Activated CD4-positive, alpha-beta T cell treated with anti-CD3 and anti-CD28 coated beads, Interleukin-2, amount 50 U/mL, for 48 hours (primary cell): ENCODE measurements at places on chromosomes 3 and 15.

DNA sequence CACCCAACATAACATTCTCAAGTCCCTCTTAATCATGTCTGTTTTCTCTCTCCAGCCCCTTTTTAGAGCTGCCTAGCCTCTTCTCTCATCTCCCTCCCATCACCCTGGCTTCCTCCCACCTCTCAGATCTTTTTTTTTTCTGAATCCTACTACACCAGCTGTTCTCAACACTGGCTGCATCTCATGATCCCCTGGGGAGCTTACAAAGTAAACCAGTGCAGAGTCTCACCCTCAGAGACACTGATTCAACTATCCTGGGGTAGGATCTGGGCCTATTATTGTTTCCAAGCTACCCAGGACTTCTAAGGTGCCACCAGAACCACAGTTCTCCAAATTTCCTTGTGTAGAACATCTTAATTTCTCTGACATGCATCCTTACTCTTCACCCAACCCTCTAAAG, 50.3 kb upstream of the ACAN start:
- DNase-seq, result no peak

DNA sequence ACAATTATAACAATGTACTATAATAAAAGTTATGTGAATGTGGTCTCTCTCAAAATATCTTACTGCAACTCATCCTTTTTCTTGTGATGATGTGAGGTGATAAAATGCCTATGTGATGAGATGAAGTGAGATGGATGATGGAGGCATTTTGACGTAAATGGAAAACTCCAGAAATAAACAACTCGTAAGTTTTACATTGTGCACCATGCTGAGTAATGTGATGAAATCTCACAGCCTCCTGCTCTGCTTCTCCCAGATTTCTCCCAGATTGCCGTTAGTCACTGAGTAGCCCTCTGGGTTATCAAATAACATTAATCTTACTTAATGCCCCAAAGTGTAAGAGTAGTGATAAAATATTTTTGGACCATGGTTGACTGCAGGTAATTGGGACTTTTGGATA, 64.8 kb upstream of the SLCO2A1 start:
- DNase-seq, result no peak

- no peak for DNase-seq
Observed at GRCh38 chr3:26256224-26256623, 366.3 kb upstream of the LRRC3B start.

GRCh38 chr3:183013856-183014255, 33.5 kb upstream of the DCUN1D1 start:
- no peak for DNase-seq

DNA sequence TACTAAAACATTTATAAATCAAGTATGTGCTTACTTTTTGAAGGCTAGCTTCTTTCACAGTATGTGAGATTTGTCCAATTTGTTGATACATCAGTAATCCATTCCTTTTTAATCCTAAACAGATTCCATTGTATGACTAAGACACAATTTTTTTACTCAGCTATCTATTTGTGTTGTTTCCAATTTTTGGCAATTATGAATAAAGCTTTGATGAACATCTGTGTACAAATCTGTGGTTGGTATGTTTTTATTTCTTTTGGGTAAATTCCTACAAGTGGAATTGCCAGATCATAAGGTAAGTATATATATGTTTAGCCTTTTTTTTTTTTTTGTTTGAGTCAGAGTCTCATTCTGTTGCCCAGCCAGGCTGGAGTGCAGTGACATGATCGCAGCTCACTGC, 56.2 kb upstream of the VEPH1 start:
- no peak for DNase-seq

DNA sequence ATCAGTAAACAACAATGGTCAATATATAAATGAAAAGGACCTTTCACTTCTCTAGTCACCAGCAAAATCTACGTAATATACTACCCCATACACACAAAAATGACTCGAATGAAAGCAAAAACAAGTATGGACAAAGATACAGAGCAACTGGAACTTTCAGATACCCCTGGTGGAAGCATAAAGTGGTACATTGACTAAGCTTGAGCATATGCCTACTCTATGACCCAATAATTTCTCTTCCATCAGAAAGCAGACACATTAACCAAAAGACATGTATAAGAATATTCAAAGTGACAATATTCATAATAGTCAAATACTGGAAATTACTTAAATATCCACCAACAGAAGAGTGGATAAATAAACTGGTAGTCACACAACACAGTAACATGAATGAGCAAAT, 86.0 kb downstream of the EFL1 start:
- DNase-seq, result no peak

- no peak for DNase-seq
Observed at GRCh38 chr3:38958026-38958720, 93.6 kb downstream of the SCN11A start.

DNA sequence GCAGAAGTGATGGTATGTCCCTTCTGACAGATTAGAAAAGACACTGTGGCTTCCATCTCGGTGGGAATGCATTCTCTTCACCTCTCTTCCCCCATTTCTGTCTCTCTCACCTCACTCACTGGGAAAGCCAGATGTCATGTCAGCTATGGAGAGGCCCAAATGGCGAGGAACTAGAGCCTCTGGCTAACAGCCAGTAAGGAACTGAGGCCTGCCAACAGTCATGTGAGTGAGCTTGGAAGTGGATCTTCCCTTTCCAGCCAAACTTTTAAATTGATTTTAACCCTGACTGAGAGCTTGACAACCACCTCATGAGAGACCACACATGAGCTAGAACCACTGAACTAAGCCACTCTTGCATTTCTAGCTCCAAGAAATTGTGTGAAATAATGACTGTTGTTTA, 35.2 kb upstream of the CDAN1 start:
- DNase-seq, result no peak

DNA sequence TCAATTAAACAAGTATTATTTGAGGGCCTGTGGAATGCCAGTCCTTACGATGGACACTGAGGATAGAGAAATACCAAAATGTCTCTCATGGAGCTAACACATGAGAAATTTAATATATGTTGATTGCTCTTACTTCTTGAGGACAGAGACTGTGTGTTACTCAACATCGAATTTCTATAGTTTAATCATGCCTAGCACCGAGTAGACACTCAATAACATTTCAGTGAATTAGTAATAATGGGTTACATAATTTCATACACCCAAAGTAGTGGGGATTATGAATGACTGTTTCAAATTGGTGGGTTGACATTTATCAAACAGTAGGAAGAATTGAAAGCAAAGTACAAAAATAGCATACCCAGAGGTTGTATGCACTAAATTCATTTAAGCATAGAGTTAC, 11.2 kb downstream of the FMN1 start:
- DNase-seq, result no peak
